Activated CD4-positive, alpha-beta T cell treated with anti-CD3 and anti-CD28 coated beads, Interleukin-2, amount 50 U/mL, for 16 hours (primary cell): ENCODE measurements at places on chromosomes 7 and 10.

DNA sequence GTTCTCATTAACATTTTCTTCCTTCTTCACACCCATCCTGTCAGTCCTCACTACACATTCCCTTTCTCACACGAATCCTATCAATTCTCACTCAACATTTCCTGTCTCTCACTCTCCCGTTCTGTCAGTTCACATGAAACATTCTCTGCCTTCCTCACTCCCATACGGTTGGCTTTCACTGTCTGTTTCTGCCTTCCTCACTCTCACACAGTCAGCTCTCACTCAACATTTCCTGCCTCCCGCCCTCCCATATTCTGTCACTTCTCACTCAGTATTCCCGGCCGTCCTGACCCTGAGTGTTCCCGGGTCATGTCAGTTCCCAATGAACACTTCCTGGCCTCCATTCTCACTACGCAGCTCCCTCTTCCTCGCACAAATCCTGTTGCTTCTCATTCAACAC lies 61.5 kb downstream of the DYNC2I1 start:
- no peak for DNase-seq

GRCh38 chr7:6375348-6376101 lies 72.2 kb downstream of the DAGLB start:
- no peak for DNase-seq

DNA sequence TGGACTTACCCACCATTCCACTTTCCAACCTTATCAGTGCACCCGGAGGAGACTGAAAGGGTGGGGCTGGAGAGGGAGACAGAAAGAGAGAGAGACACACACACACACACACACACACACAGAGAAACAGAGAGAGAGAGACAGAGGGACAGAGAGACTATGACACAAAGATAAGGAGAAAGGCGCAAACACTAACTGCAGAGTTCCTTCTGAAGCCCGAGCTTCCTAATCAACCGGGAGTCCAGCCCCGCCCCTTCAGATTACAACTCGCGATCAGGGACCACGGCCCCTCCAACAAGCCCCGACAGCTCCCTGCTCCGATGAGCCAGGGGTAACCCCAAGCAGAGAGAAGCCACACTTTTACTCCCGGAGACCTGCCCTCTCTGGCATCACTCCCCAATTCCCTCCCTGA lies 499 bp downstream of the GAL3ST4 start:
- DNase-seq: no peak

GRCh38 chr7:127799535-127800305 lies 147.7 kb downstream of the SND1 start:
- DNase-seq: no peak

DNA sequence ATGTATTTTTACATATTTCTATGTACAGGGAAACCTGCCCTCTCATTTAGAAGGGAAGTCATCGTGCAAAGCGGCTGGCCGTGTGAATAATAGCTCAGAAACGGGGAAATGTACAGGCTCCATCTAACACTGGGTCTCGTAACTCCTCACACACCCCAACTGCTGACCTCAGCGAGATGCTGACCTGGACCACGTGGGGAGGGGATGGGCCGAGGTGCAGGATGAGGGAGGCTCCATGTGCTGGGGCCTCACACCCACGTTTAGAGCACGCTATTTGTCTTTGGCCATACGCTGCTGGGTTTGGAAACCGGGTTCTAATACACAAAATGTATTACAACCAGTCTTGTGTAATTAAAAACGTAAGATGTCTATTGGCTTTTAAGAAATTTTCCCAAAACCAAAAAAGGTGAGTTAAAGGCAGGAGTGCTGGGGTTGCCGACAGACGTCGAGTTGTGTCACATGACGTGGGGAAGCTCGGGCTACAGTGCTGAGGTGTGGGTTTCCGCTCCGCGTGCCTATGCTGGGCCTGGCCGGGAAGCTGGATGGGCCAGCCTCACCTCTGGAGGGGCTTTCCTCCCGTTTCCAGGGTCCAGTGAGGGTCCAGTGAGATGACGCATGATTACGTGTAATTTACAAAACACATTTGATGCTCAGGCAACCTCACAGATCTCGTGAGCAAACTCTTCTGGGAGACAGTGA lies 215.6 kb downstream of the DNAJB6 start:
- DNase-seq: no peak

- DNase-seq: no peak
Measured at GRCh38 chr10:48523212-48523819, 81.6 kb downstream of the ARHGAP22 start.

DNA sequence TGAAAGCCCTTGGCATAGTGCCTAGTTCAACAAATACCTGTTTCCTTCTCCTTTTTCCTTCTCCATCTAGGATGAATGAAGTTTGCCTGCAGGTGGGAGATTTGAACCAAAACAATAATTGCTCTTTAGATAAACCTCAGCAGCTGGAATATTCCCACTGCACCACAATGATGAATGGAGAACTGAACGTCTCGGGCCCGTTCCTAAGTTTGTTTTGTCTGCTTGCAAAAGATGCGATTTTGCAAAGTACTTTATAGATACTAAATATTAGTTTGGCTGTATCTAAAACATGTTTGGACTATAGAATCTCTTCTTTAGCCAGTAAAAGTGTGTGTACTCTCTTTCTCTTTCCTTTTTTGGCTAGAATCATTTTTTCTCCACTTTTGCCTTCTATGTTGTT lies 75.8 kb upstream of the BMPER start:
- DNase-seq: no peak

DNA sequence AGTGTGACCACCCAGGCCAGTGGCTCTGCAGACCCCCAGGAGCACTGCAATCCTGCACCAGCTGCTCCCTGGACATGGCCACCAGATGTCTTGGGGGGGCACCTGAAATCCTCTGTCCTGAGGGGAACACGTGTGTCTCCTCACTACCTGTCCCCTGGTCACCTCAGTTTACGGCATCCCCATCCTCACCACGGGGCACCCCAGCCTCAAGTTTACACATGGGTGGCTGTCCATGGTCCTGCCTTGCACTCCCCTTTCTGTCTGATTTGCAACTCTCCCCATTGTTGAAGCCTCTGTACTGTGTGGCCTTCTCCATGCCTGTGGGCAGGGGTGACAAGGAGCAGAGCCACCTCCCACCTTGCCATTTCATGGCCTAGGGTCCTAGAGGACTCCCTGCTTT lies 67.2 kb downstream of the RAMP3 start:
- DNase-seq: no peak

DNA sequence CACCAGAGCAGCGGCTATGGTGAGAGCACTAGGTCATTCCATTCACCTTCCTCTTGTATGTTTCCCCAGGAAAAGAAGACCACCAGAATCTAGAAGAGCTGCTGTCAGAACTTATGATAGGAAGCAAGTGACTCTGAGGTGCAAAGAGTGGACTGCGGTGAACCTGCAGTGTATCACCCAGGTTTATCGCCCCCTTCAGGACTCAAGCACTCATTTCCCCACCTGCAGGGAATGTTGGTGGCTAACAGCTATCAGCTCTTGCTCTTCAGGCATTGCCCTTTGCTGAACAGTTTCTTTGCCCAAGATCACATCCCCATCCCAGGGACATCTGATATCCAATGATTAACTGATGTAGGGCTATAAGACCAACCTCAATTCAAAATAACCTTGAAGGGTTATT lies 66.3 kb upstream of the IL6 start:
- DNase-seq: no peak

GRCh38 chr10:22505911-22506685 lies 160.8 kb downstream of the SPAG6 start:
- peak; percentile 31 for DNase-seq

- DNase-seq: no peak
Measured at GRCh38 chr10:22067091-22067490, 63.6 kb upstream of the DNAJC1 start.

DNA sequence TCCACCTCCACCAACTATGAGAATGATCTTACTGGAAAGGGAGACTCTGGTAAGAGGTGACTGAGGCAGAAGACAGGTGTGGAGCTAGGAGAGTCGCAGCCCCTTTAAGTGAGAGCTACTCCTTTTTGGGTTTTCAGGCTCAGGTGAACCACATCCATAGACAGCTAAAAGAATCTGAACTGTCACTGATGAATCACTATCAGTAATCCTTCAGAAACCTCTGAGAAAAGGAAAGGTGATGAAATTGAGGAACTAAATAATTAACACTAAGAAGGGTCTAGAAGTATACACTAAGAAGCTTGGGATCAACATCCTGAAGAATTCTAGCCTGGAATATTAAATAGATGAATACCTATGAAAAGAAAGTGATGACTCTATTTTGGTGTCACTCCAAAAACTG lies 83.0 kb downstream of the SORBS1 start:
- DNase-seq: no peak

DNA sequence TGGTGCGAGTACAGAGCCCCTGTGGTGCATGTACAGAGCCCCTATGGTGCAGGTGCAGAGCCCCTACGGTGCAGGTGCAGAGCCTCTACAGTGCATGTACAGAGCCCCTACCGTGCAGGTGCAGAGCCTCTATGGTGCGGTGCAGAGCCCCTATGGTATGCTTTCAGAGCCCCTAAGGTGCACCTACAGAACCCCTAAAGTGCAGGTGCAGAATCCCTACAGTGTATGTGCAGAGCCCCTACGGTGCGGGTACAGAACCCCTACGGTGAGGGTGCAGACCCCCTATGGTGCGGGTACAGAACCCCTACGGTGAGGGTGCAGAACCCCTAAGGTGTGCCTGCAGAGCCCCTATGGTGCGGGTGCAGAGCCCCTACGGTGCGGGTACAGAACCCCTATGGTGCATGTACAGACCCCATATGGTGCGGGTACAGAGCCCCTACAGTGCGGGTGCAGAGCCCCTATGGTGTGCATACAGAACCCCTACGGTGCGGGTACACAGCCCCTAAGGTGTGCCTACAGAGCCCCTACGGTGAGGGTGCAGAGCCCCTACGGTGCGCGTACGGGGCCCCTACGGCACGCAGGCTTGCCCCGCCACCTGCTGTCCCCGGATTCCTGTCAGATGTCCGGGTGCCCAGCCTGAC lies 53.5 kb downstream of the MGMT start:
- no peak for DNase-seq

DNA sequence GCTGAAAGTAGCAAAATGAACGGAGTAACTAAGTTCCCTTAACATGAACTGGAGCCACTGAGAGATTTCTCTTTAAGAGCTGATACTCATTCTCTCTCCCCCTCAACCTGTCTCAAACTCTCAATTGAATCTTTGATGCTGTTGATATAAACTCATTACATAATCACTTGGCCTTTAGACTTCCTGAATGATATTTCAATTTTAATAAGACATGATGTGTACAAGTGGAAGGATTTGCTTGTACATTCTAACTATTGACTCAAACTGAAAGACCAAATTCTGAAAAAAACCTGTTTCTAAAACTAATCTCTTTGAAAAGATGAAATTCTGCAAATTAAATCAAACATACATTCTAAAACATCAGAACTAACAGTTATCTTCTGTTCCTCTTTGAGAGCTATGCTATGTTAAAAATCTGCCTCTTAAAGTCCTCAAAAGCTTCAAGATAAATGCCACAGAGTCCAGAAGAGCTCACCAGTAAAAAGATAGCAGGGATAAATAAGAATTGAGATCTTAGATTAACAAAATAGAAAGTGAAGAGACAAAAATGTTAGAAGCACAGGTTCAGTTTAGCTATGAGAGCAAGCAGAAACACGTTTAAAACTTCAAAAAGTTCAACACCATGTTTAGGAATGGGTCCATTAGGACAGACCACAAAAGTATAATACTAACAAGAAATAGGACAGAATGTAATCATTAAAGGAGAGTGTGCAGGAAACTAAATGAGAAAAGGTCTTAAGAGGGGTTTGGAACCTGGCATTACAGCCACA lies 46.1 kb downstream of the TNPO3 start:
- peak; percentile 73 for DNase-seq

DNA sequence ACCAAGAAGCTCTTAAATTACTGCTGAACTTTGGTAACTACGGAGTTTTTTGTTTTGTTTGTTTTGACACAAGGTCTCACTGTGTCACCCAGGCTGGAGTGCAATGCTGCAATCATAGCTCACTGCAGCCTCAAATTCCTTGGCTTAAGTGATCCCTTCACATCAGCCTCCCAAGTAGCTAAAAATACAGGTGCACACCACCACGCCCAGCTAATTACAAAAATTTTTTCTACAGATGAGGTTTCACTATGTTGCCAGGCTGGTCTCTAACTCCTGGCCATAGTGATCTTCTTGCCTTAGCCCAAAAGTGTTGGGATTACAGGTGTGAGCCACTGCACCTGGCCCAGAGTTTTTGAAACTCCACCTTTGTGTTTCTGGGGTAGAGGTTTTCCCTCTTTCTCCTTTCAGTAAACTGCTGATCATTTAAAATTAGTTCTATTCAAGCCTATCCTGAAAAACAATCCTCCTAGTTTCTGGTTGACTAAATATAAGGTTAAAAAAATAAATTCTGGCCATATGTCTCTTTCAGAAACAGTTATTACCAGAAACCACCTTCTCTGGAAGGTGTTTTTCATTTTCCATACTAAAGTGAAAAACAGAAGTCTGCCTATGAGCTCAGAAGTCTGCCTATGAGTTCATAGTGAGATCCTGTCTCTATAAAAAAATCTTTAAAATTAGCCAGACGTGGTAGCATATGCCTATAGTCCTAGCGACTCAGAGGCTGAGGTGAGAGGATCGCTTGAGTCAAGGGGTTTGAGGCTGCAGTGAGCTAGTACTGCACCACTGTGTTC lies 63.9 kb downstream of the VOPP1 start:
- DNase-seq: peak; percentile 58

DNA sequence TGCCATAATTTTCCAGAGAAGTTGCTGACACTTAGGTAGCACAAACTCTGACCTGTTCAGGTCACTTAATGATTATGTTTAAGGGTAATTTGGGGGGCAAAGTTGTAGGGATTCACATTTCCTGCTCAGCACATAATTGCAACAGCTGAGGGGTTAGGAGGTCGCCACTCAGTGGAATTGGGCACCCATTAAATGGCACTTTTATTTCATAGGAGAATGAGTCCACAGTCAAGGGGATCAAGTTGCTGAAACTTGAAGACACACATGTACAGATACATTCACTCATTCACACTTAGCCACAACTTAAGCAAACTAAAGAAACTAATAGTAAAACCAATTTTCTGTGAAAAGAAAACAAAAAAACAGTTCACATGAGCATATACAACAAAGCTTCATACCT lies 1.5 kb downstream of the PCDH15 start:
- no peak for DNase-seq

GRCh38 chr10:58967551-58968388 lies 208.7 kb upstream of the PHYHIPL start:
- no peak for DNase-seq

DNA sequence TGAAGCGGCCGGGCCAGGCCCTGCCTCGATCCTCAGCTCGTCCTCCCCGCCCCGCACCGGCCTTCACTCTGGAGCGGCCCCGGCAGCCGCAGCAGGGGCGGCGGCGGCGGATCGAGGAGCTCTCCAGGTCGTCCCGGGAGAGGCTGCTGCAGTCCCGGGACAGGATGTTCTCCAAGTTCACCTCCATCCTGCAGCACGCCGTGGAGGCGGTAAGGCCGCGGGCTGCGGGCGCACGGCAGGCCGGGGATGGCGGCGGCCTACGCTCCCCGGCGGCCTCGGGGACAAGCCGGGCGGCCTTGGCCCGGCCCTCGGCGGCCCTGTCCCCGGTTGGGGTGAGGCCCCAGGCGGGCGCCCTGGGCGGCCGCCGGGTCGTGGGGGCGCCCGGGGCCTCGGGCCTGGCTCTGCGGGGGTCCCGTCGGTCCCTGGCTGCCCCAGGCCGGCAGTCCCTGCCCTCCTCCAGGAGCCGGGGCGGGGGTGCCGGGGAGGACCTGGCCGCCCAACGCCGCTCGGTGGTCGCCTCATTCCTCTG lies 399 bp downstream of the FHIP2A start:
- no peak for DNase-seq

- no peak for DNase-seq
Measured at GRCh38 chr7:1098243-1099153, 10.6 kb downstream of the GPER1 start.

- peak; percentile 66 for DNase-seq
Measured at GRCh38 chr7:142385491-142386340, 127.9 kb upstream of the PRSS58 start.
